Right atrium auricular region (tissue), 2 donors: ENCODE measurements at places on chromosomes 5 and 9. TPM values are rescaled to one million over a fixed set of nuclear protein-coding genes. Genes with fewer than 3 reads are reported as not detected.

The ADAMTS12 gene
- 1.7 TPM for total RNA-seq

The PCDHA9 gene
- total RNA-seq: 0.04 TPM

The TAF11L4 gene
- not detected for total RNA-seq

The BBLN gene
- total RNA-seq: 219 TPM

The DPYSL3 gene
- total RNA-seq: 56.2 TPM

The PCDHA1 gene
- not detected for total RNA-seq

The SVEP1 gene
- total RNA-seq: 20.0 TPM

The SLC1A1 gene
- total RNA-seq: 2.9 TPM

The ZFYVE16 gene
- 27.8 TPM for total RNA-seq

The FAM78A gene
- total RNA-seq: 55.3 TPM

The GEMIN5 gene
- 11.5 TPM for total RNA-seq

The EIF4EBP3 gene
- total RNA-seq: 12.8 TPM

The ROR2 gene
- total RNA-seq: 21.8 TPM

The EFNA5 gene
- 17.0 TPM for total RNA-seq

The RPL35 gene
- total RNA-seq: 846 TPM

The VLDLR gene
- 66.9 TPM for total RNA-seq

The CCL27 gene
- not detected for total RNA-seq

The HRH2 gene
- 8.0 TPM for total RNA-seq

DNA sequence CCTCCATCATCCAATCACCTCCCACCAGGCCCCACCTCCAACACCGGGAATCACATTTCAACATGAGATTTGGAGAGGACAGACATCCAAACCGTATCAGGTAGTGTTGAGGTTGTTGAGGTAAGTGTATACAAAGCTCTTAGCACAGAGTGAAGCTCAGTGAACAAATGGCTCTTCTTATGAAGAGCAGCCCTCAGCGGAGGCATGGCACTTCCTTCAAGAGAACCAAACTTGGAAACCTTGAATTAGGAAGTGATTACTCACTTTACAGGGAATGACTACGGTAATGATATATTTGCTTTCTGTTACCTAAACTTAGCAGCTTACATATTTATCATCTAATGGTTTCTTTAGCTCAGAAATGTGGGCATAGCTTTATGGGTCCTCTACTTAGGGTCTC, 92.8 kb downstream of the IQGAP2 start:
- no peak overlapping the region for H3K27ac ChIP-seq
- H3K4me3 ChIP-seq: no peak overlapping the region
- no peaks in the 10 kb centered on the region for H3K27me3 ChIP-seq
- no peaks in the 10 kb centered on the region for H3K4me1 ChIP-seq

DNA sequence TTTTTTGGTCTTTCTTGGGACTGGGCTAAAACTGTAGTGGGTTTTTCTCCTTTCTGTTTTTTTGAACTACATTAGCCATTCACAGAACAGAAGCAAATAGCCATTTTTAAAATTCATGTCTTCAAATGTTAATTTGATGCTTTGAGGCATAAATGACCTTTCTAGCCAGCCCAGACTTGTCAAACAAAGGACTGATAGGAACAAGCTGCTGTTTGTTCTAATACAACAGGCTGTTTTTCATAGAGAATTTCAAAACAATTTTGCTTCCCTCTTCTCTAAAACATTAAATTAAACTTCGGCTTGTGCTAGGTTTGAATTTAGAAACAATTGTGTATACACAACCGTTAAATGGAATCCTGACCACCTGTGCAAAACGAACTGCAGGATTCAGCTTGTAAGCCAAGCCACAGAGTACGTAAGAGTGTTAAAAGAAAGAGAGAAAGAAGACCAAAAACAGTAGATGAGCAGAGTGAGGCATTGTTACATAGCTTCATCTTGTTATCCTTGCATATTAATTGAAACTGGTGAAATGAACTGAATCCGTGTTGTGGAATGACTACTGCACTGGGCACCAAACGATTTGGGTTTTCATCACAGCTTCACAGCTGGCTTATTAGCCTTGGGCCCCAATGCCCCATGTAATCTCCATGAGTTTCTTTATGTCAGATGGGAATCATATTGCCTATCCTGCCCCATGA, 100.0 kb downstream of the ZSWIM6 start:
- no peak overlapping the region for H3K4me3 ChIP-seq
- H3K27me3 ChIP-seq: no peaks in the 10 kb centered on the region
- H3K27ac ChIP-seq: no peak overlapping the region
- no peaks in the 10 kb centered on the region for H3K36me3 ChIP-seq
- peaks cover 8% of the 10 kb centered on the region for H3K4me1 ChIP-seq
- DNase-seq: no peak

- H3K4me3 ChIP-seq: no peak overlapping the region
- H3K27me3 ChIP-seq: no peaks in the 10 kb centered on the region
- no peaks in the 10 kb centered on the region for H3K4me1 ChIP-seq
- no peak overlapping the region for H3K27ac ChIP-seq
Observed at GRCh38 chr9:101731429-101731828, 7.0 kb downstream of the GRIN3A start.

GRCh38 chr9:109098960-109099308, 20.8 kb downstream of the TMEM245 start:
- DNase-seq: no peak
- H3K4me3 ChIP-seq: no peak overlapping the region
- H3K36me3 ChIP-seq: no peaks in the 10 kb centered on the region
- peak overlapping the region; percentile 84 for H3K27ac ChIP-seq
- H3K4me1 ChIP-seq: peaks cover 83% of the 10 kb centered on the region

- H3K27me3 ChIP-seq: no peaks in the 10 kb centered on the region
- H3K36me3 ChIP-seq: no peaks in the 10 kb centered on the region
- H3K27ac ChIP-seq: no peak overlapping the region
- no peak overlapping the region for H3K4me3 ChIP-seq
Observed at GRCh38 chr5:19616701-19617215, 371.2 kb downstream of the CDH18 start.

- H3K27ac ChIP-seq: peak overlapping the region; percentile 46
- no peak for DNase-seq
- H3K27me3 ChIP-seq: no peaks in the 10 kb centered on the region
- H3K36me3 ChIP-seq: peaks cover 25% of the 10 kb centered on the region
Observed at GRCh38 chr5:129110742-129111141, 16.2 kb downstream of the ISOC1 start.

DNA sequence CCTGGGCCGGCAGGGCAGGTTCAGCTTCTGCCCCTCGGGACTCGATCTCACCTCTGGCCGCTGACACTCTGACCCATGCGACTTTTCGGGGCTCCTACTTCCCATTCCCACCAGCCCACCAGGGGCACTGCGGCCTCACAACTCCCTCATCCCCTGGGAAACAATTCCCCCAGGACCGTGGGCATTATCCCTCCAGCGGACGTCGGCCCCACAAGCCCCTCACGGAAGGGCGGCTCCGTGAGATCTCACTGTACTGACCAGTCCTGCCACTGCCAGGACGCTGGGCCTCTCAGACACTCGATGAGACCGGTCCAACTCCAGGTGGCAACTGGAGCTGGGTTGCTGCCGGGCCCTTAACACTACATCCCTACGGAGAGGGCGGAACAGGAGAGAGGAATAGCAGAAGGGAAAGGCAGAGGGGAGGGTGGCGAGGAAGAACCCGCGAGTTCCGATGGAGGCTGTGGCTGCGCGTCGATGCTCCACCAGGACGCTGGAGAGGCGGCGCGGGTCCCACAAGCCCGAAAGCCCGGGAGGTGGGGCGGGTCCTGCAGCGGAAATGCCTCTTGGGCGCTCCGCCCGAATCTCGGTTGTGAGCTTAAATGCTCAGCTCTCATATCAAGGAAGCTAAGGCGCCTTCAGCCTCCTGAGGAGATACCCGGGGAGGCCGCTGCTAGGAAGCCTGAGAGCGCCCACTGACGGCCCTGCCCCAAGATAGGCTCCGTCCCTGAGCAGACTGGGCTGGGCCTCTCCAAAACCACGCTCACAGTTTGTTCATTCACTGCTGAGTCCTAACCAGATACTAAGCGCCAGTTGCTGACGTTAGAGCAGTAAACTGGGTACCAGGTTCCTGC, 36.3 kb downstream of the VCP start:
- peak; percentile 70 for DNase-seq
- peak overlapping the region; percentile 21 for H3K27ac ChIP-seq
- H3K4me3 ChIP-seq: peak overlapping the region; percentile 37
- H3K27me3 ChIP-seq: no peaks in the 10 kb centered on the region

DNA sequence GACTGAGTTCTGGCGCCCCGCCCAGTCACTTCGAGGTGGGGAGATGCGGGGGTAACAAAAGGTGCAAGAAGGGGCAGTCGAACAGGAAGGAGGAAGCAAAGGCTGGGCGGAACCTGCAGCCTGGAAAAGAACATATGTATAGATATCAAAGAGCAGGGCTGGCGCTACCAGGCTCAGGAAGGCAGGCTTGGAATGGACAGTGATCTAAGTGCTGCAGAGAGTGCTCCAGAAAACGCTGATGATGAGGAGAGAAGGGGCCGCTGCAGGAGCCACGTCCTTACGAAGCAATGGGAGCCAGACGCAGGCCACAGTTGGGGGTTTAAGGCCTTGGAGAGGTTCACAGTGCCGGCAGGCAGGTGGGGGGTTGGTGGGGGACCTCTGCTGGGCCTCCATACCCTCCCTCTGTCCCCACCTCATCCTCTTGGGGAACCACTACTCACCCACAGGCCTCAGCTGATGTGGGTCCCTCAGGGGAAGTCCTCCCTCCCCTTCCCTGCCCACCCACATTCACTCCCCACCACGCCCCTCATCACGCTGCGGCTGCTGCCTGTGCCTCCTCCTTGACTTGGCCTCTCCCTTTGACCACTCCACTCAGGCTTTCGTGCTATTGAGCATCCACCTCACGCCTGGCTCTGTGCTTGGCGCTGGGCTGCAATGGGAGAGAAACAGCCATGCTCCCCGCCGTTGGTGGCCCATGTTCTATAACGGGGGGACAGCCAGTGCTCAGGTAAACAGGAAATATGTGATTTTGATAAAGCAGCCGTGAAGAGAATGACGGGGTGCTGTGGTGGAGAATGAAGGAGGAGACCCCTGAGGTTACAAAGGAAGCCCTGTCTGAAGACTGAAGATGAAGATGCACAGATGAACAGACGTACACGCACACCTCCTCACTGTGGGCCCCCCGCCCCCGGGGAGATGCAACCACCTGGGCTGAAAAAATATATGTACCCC, 40.5 kb upstream of the RPL26L1 start:
- H3K4me1 ChIP-seq: peaks cover 8% of the 10 kb centered on the region
- peaks cover 55% of the 10 kb centered on the region for H3K36me3 ChIP-seq
- no peak for DNase-seq
- H3K27me3 ChIP-seq: no peaks in the 10 kb centered on the region
- H3K4me3 ChIP-seq: no peak overlapping the region

- H3K27me3 ChIP-seq: no peaks in the 10 kb centered on the region
- H3K4me3 ChIP-seq: no peak overlapping the region
- no peaks in the 10 kb centered on the region for H3K4me1 ChIP-seq
- H3K27ac ChIP-seq: peak overlapping the region; percentile 11
- H3K36me3 ChIP-seq: no peaks in the 10 kb centered on the region
Observed at GRCh38 chr9:115157245-115157674, 39.3 kb upstream of the TNC start.

- no peak for DNase-seq
- no peaks in the 10 kb centered on the region for H3K36me3 ChIP-seq
- H3K4me3 ChIP-seq: no peak overlapping the region
- no peaks in the 10 kb centered on the region for H3K27me3 ChIP-seq
- no peaks in the 10 kb centered on the region for H3K4me1 ChIP-seq
- H3K27ac ChIP-seq: no peak overlapping the region
Observed at GRCh38 chr9:10274175-10274574, 338.6 kb downstream of the PTPRD start.

GRCh38 chr5:83313436-83313835, 158.1 kb upstream of the VCAN start:
- H3K4me3 ChIP-seq: no peak overlapping the region
- H3K4me1 ChIP-seq: no peaks in the 10 kb centered on the region
- H3K27me3 ChIP-seq: no peaks in the 10 kb centered on the region
- DNase-seq: no peak
- no peak overlapping the region for H3K27ac ChIP-seq

DNA sequence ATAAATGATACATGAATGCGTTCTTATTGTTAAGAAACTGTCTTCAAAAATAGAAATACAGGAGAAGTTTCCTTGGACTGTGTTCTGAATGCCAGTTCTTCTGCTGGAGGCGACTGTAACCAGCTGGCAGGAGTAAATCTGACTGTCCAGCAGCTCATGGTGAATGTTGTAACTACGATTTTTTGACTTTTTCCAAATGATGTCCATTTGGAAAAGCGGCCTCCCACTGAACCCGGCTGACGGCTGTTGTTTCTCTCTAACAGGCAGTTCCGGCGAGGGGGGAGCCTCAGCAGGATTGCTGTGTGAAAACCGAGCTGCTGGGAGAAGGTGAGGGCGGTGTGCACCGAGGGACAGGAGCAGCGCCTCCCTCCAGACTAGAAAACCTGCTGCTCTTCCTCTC, 91.9 kb downstream of the EHMT1 start:
- H3K36me3 ChIP-seq: peaks cover 9% of the 10 kb centered on the region
- no peak overlapping the region for H3K4me3 ChIP-seq
- no peak for DNase-seq
- H3K27ac ChIP-seq: no peak overlapping the region
- H3K4me1 ChIP-seq: peaks cover 10% of the 10 kb centered on the region

DNA sequence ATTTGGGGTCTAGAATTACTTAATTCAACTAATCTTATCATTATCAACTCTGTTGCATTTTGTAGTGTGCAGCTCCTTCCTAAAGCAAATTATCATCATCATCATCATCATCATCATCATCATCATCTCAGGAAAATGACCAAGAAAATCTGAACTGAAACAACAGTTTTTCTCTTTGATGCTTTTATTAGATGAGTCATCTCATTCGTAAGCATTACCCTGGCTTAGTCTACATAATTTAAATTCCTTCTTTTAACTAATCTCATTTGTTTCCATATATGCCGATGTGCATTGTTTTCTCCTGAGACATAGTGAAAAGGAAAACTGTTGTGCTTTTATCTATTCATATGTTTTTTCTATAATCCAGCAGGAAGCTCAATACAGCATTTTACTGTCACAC, 173.0 kb upstream of the PDE4D start:
- H3K36me3 ChIP-seq: no peaks in the 10 kb centered on the region
- no peaks in the 10 kb centered on the region for H3K4me1 ChIP-seq
- no peaks in the 10 kb centered on the region for H3K27me3 ChIP-seq
- H3K27ac ChIP-seq: no peak overlapping the region
- no peak for DNase-seq

DNA sequence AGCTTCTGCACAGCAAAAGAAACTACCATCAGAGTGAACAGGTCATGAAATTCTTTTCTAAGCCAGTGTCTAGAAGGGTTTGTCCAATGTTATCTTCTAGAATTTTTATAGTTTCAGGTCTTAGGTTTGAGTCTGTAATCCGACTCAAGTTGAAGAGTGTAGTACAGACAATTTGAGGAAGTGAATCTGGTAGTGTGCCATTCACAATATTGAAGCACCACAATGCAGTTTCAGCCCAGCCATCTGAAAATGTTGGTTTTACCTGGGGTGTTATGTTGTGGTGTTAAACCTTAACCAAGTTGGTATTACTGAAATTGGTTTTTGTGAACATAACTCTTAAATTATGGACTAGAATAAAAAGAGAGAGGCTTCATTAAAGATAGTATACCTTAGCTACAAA, 77.2 kb downstream of the ADAMTS16 start:
- H3K27me3 ChIP-seq: no peaks in the 10 kb centered on the region
- H3K4me3 ChIP-seq: no peak overlapping the region
- H3K27ac ChIP-seq: no peak overlapping the region
